A549 treated with CpdA at 1 μM for 4 hours (cell line): ENCODE measurements at places on chromosomes 12 and 14. TPM values are rescaled to one million over a fixed set of nuclear protein-coding genes. Genes with fewer than 3 reads are reported as not detected.

SERPINA1 gene
- total RNA-seq: 0.26 to 1.7 TPM (median 0.59 TPM) in 5 replicates

KLRB1 gene
- not detected in 5 replicates for total RNA-seq

CSRNP2 gene
- total RNA-seq: 10.5 to 14.3 TPM (median 13.1 TPM) in 5 replicates

NINJ2 gene
- total RNA-seq: 0.34 to 0.74 TPM (median 0.55 TPM) in 4 of 5 replicates, not detected in the other

FLVCR2 gene
- 2.1 to 3.5 TPM (median 2.3 TPM) in 5 replicates for total RNA-seq

TROAP gene
- 78.1 to 121 TPM (median 84.3 TPM) in 5 replicates for total RNA-seq

AKT1 gene
- 93.7 to 110 TPM (median 103 TPM) in 5 replicates for total RNA-seq

CABP1 gene
- total RNA-seq: 0.14 to 0.30 TPM (median 0.29 TPM) in 4 of 5 replicates, not detected in the other

TMEM63C gene
- 0.37 to 1.8 TPM (median 1.3 TPM) in 5 replicates for total RNA-seq

ERP29 gene
- 116 to 137 TPM (median 131 TPM) in 5 replicates for total RNA-seq

GDF3 gene
- total RNA-seq: not detected in 5 replicates

FKBP4 gene
- total RNA-seq: 99.4 to 130 TPM (median 124 TPM) in 5 replicates

RDH5 gene
- 1.6 to 2.9 TPM (median 2.5 TPM) in 5 replicates for total RNA-seq

CLEC4A gene
- total RNA-seq: 0.10 TPM in 1 of 5 replicates, not detected in the others

TAS2R30 gene
- total RNA-seq: not detected in 5 replicates

PPP4R4 gene
- total RNA-seq: 0.22 to 0.59 TPM (median 0.24 TPM) in 5 replicates

LALBA gene
- not detected in 5 replicates for total RNA-seq

APOF gene
- not detected in 5 replicates for total RNA-seq

B4GALNT1 gene
- total RNA-seq: 36.6 to 54.4 TPM (median 48.1 TPM) in 5 replicates

CLEC1B gene
- total RNA-seq: not detected in 5 replicates

DACT1 gene
- total RNA-seq: 0.40 to 0.81 TPM (median 0.54 TPM) in 5 replicates

TSHR gene
- not detected in 5 replicates for total RNA-seq

OTOGL gene
- total RNA-seq: 0.01 TPM in 1 of 5 replicates, not detected in the others

RASSF8 gene
- 6.0 to 13.0 TPM (median 8.9 TPM) in 5 replicates for total RNA-seq

ZNF140 gene
- total RNA-seq: 9.5 to 10.3 TPM (median 9.9 TPM) in 5 replicates

ITGB7 gene
- total RNA-seq: 0.29 to 0.56 TPM (median 0.45 TPM) in 5 replicates

TAS2R8 gene
- not detected in 5 replicates for total RNA-seq

TTC7B gene
- total RNA-seq: 16.8 to 24.2 TPM (median 22.0 TPM) in 5 replicates

ACOT4 gene
- total RNA-seq: 1.4 to 2.2 TPM (median 2.0 TPM) in 5 replicates

OR4E2 gene
- not detected in 5 replicates for total RNA-seq

NANOG gene
- total RNA-seq: not detected in 5 replicates

SLC6A12 gene
- total RNA-seq: 0.65 to 1.5 TPM (median 0.76 TPM) in 5 replicates

RPL36AL gene
- total RNA-seq: 412 to 498 TPM (median 444 TPM) in 5 replicates

GPR65 gene
- not detected in 5 replicates for total RNA-seq

DHH gene
- total RNA-seq: not detected in 5 replicates

GYS2 gene
- not detected in 5 replicates for total RNA-seq

CCDC38 gene
- 0.06 to 0.24 TPM (median 0.12 TPM) in 5 replicates for total RNA-seq

TOMM20L gene
- total RNA-seq: not detected in 5 replicates
